ENCODE measurements at places on chromosomes 7 and 10. TPM values are rescaled to one million over a fixed set of nuclear protein-coding genes. Genes with fewer than 3 reads are reported as not detected.

The ZNF786 gene
- total RNA-seq: 3.1 TPM

DNA sequence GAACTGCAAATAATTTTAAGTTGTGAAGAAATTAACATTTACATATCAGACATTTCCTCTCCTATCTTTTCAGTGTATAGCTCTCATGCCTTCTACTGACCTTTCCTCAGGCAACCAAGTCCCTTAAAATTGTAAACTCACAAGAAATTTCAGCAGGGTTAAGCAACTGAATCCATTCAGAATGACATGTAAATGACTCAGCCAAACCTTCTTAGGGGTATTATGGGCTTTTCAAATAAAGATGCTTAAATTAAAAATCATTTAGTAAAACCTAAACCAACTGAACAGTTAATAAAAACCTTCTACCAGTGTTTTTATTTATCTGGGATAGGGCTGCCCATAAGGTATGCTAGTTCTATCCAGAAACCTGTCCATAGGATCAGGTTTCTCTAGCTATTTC lies 20.7 kb downstream of the WAPL start:
- peaks cover 70% of the 10 kb centered on the region for H3K36me3 ChIP-seq
- DNase-seq: no peak
- no peaks in the 10 kb centered on the region for H3K27me3 ChIP-seq
- no peak overlapping the region for H3K4me3 ChIP-seq

- H3K4me1 ChIP-seq: no peaks in the 10 kb centered on the region
- no peaks in the 10 kb centered on the region for H3K27me3 ChIP-seq
- peaks cover 1% of the 10 kb centered on the region for H3K36me3 ChIP-seq
Observed at GRCh38 chr10:110870823-110871297, 868 bp upstream of the PDCD4 start.

- no peak overlapping the region for H3K4me3 ChIP-seq
- no peaks in the 10 kb centered on the region for H3K36me3 ChIP-seq
- no peaks in the 10 kb centered on the region for H3K4me1 ChIP-seq
- no peaks in the 10 kb centered on the region for H3K27me3 ChIP-seq
- no peak for DNase-seq
Observed at GRCh38 chr7:110157631-110158362, 933.1 kb upstream of the LRRN3 start.

DNA sequence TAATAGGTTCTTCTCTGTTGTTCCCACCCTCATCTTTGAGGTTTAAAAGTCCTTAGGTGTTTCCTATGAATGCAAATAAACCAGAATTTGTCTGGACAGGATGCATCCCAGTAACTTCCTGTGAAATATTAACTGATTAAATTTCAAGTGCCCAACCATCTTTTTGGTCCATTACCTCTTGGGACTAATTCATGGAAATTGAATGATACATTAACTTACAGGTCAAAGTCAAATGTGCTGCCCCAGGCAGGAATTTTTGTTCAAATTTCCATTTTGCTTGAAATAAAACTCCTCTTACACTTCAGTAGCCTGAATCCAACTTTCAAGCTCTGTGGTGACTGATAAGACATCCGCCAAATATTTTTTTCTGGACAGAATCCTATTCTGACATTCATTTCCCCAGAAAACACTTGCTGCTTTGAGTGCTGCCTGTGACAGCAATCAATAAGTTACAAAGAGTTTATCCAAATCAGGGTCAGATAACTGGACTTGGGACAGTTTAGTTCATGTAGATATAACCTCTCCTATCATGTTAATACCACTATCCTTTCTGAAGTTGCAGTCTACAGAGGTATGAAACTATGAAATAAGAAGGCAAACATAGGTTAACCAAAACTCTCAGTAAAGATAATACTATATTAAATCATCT lies 383.5 kb downstream of the POM121L12 start:
- DNase-seq: no peak
- H3K4me1 ChIP-seq: no peaks in the 10 kb centered on the region
- no peaks in the 10 kb centered on the region for H3K27me3 ChIP-seq
- no peak overlapping the region for H3K27ac ChIP-seq
- H3K4me3 ChIP-seq: no peak overlapping the region

- H3K27me3 ChIP-seq: no peaks in the 10 kb centered on the region
- H3K4me1 ChIP-seq: peaks cover 11% of the 10 kb centered on the region
- H3K4me3 ChIP-seq: no peak overlapping the region
- no peak for DNase-seq
Observed at GRCh38 chr7:151847681-151848081, 29.2 kb downstream of the PRKAG2 start.

Measured in heart left ventricle (tissue), 16 donors.